KBM-7 (cell line): ENCODE measurements at places on chromosomes 1 and 21.

DNA sequence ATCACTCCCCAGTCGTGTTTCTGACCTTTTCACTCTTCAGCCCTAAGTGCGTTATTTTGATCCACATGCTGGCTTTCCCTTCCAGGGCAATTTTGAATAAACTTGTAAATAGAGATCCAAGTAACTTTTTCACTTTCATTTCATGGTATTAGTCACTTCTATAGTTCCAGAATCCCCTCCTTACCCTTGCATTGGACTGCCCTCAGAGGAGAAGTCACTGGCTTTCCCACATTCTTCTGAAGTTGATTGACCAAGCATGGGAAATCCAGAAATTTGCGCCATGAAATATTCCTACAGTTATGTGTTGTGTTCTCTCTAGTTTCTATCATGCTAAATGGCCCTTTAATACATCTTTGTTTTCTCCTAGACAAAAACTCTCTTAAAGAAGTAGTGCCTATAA lies 177.3 kb upstream of the GORAB start:
- no peak for DNase-seq

- DNase-seq, result no peak
Observed at GRCh38 chr1:248800459-248800858, 25.3 kb downstream of the SH3BP5L start.

- no peak for DNase-seq
Observed at GRCh38 chr1:207343675-207344074, 22.2 kb downstream of the CD55 start.

DNA sequence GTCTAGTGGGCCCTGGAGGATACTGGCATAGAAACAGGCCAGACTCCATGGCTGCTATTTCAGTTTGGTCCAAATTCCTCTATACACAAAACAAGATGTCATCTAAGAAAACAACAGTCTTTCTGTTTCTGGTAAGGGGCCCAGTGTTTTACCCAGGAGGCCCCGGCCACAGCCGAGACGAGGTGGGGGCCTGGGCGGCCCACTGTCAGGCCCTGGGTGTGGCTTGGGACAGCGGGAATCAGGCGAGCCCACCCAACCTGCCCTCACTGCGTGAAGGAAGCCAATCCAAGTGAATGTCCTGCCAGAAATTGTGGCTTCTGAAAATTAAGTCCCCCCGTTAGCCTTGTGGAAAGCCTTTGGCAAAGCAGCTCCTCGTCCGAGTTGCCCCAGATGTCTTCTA lies 31.2 kb upstream of the GPR153 start:
- no peak for DNase-seq

DNA sequence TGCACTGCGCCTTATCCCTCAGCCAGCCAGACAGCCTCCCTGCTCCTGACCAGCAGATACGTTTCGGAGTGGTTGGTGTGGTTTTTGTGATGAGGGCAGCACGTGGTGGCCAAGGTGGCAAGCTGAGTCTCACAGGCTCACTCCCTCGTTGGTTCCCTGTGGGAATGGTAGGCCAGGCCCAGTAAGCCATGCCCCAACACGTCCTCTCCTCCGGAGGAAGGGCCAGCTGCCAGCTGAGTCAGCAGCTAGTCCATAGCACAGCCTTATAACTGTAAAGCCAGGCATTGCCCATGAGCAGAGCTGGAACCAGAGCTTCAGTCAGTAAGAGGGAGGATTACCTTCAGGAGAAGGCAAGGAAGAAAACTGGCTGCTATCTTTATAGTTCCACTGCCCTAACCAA lies 29.5 kb downstream of the SZRD1 start:
- no peak for DNase-seq

DNA sequence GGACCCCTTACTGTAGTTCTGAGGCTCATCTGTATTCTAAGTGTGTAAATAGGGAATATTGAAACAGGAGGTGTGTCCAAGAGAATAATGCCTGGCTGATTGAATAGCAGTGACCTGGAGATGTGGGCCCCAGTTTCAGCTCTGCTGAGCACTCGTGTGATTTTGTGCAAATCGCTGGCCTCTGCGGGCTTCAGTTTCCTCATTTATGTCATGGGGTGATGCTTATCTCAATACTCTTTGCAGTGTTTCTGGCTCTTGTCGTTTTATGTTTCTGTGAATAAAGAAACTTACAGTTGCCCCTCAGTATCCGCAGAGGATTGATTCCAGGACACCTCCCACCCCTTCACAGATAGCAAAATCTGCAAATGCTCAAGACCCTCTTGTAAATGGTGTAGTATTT lies 5.0 kb downstream of the COG2 start:
- no peak for DNase-seq

DNA sequence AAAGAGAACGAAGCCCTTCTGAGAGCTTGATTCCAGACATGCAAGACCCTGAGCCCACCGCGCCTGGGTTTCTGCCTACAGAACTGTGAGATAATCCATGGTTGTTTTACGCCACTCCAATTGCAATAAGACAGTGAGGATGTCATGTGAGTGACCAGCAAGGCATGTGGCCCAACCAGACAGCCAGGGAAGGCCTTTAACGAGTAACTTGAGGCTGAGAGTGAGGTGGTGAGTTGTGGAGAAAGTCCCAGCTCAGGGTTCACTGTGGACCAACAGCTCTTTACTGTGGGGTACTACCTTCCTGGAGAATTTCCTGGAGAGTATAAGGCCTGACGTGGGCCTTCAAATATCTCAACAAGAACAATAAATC lies 153.9 kb downstream of the ETS2 start:
- no peak for DNase-seq

DNA sequence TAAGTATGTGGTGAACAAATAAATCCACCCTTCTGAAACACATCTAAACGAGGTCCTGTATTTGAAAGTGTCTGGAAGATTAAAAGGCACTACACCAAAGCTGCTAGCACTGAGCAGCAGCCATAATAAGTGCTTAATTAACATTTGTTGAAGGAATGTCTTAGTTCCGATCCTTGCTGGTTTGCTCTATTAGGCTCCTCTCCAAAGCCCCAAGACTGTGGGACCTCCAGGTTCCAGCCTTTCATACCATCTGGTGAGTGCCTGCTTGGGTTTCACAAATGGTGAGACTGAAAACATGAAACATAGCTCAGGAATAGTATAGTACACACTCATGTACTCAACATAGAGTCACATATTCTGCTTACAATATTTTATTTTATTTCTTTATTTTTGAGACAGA lies 640 bp upstream of the CYP2J2 start:
- DNase-seq, result no peak

DNA sequence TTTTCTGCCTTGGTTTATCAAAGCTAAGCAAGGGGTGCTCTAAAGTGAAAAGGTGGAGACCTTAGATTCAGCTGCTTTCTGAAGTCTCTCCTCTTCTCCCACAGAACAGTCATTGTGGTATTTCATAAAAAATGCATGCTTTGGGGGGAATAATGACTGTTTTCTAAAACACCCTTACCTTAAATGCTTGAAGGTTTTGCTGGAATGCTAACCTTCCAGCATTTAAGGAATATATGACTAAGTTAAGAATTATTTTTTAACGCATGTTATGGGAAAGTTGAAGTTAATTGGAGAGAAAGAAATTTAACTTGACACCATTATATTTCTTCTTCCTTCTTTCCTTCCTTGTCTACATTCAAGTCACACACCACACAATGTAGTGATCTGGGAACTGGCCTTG lies 162.5 kb downstream of the ROR1 start:
- DNase-seq, result no peak

DNA sequence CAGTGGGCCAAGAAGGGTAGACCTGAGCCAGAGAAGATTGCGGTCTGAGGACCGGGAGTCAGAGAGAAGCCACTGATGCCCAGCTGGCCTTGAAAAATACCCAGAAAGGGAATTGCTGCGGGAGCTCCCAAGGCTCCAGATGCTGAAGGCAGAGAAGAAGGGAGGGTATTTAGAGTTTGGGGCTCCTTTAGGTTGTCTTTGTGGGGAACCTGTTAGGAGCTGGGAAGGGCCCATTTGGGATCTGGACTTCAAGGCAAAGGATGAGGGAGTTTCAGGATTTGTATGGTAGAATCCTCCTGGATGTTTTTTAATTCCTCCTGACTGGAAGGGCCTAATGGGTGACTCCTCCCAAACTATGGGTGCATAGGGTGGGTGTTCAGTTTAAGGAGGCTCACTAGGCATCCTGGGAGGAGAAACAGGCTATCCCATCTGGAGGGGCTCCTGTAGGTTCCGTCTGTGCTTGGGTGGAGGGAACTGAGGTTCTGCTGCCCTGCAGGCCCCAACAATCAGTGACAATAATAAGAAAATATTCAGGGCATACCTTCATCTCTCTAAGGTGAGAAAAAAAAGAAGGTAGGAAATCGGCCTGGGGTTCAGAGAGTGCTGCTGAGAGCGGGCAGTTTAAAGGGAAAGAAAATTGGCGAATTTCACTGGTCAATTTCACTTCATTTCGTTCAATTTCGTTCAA lies 5.1 kb downstream of the FOXD2 start:
- no peak for DNase-seq

- DNase-seq, result peak; percentile 77
Observed at GRCh38 chr21:29372063-29372802, 73.5 kb downstream of the BACH1 start.

GRCh38 chr1:74464037-74464436 lies 48.4 kb downstream of the LRRC53 start:
- DNase-seq, result no peak

DNA sequence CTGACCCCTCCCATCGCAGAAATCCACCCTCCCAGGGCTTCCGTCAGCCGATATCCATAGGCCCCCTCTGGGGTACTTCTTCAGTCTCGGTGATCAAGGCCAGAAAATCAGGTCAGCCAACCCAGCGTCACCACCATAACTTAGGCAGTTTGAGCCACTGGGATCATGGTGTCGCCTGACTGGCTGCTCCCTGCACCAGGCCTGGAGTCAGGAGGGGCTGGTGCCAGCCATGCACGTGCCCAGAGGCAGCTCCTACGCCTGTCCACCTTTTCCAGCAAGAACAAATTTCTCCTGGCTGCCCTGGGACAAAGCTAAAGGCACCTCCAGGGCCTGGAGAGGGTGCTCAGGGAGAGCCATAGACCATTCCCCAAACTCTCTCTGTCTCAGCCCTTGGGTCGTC lies 4.8 kb upstream of the CTRC start:
- no peak for DNase-seq

- DNase-seq, result no peak
Observed at GRCh38 chr21:40723966-40724365, 123.0 kb downstream of the DSCAM start.

DNA sequence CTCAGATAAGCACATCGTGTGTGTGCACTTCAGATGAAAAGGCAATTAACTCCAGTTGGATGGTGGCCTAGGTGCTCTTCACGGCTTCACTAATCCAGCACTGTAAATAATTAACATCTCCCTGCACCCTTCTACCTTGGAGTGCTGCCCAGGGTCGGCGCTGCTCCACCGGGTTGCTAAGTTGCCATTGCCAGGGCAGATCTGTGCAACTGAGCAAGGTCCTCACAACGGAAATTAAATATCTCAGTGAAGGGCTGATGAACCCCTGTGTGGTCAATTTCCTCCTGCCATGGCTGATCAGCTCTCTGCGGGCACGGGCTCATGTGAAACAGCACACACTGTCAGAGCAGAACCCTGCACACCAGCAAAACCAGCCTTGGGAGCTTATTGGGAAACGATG lies 63.2 kb downstream of the SYDE2 start:
- DNase-seq, result no peak
